Left renal pelvis (tissue), 4 donors: ENCODE measurements at places on chromosomes 7 and 10. TPM values are rescaled to one million over a fixed set of nuclear protein-coding genes. Genes with fewer than 3 reads are reported as not detected.

ZMIZ2 gene
- polyA plus RNA-seq: 49.4 TPM

KIF20B gene
- 16.3 TPM for polyA plus RNA-seq

MBL2 gene
- polyA plus RNA-seq: not detected

TAS2R16 gene
- polyA plus RNA-seq: not detected

SLC26A5 gene
- polyA plus RNA-seq: 0.18 TPM

SERPINE1 gene
- polyA plus RNA-seq: 1.2 TPM

IQUB gene
- polyA plus RNA-seq: 5.5 TPM
